NCI-H2107 (cell line): ENCODE measurements at places on chromosomes 1 and 21.

DNA sequence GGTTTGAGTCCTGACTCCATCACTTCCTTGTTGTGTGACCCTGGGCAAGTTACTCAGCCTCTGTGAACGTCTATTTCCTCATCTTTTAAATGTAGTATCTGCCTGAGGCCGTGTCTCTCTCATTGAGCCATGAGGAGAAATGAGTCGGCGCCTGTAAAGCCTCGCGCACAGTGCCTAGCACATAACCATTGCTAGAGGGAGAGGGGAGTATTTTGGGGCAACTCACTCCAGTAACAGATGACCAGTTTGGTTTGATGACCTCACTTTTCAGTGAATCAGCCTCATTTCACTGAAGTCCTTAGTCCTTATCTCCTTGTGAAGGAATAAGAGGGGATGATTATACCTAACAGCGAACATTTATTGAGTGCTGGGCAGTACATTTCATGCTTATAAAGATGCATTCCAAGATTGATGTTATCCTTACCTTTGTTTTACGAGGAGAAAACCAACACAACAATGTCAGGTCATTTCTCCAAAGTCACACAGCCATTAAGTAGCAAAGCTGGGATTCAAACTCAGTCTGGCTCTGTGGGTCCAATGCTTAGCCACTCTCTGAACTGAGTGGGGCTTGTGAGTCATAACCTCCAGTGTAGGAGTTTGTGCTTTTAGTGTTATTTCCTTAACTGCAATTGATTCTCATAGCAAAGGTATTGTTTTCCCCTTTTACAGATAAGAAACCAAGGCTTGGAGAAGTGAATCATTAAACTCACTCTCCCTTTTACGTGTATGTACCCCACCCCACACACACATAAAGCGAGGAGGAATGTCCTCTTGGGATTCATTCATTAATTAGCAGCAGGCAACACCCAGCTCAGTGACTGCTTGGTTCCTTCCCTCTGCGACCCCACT lies 25.9 kb downstream of the KCNC4 start:
- no peak for DNase-seq

GRCh38 chr1:178037510-178038253 lies 56.2 kb upstream of the RASAL2 start:
- DNase-seq = no peak

- DNase-seq = no peak
Measured at GRCh38 chr1:39346872-39347271, 142.4 kb downstream of the MACF1 start.

- DNase-seq = no peak
Measured at GRCh38 chr1:166197597-166197996, 30.8 kb upstream of the FAM78B start.

DNA sequence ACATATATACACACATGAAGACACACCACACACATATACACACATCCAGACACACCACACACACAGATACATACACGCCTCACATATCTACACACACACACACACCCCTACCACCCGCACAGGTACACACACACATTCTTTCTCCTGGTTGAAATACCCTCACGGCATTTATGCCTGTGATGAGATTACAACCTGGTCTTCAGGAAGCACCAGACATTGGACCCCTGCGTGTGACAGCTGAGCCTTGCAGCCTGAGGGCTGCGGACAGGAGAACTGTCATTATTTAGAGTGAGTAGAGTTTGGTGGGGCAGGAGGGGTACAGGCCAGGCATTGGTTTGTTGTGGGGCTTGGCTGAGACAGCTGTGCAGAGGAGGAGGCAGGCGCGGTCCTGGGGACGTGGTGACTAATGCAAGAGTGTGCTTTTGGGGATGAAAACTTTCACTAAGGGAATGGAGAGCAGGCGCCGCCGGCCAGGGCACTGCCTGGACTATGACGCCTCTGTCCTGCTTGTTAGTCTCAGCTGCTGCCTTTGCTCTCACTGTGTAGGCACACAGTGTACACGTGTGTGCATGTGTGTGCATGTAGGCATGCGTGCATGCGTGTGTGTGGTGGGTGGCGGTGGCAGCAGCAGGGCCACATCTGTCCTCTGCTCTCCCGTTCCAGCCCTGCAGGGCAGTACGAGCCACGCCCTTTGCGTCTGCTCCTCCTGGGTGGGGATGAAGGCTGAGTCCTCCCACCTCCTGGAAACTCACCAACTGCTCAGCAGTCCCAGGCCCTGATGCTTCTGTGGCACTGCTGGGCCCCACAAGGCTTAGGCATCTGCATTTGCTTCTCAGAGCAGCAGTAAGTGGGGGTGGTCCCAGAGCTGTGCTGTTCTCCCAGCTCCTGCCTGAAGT lies 57.6 kb downstream of the SPSB1 start:
- DNase-seq = no peak

GRCh38 chr1:116157096-116157495 lies 45.9 kb downstream of the MAB21L3 start:
- no peak for DNase-seq
